Left cardiac atrium (tissue), 4 donors: ENCODE measurements at places on chromosomes 3 and 15.

GRCh38 chr15:67303490-67304363 is 49.1 kb downstream of the IQCH start:
- no peak for DNase-seq

- no peak for DNase-seq
Observed at GRCh38 chr3:136109499-136109898, 86.6 kb downstream of the MSL2 start.

GRCh38 chr15:77416954-77417353 is 3.0 kb downstream of the PEAK1 start:
- DNase-seq: no peak

GRCh38 chr15:48402427-48403177 is 71.4 kb downstream of the DUT start:
- no peak for DNase-seq

- no peak for DNase-seq
Observed at GRCh38 chr15:35362195-35362829, 183.7 kb downstream of the DPH6 start.

GRCh38 chr15:62647202-62647842 is 395.2 kb upstream of the TPM1 start:
- peak; percentile 32 for DNase-seq

- no peak for DNase-seq
Observed at GRCh38 chr3:53629402-53629723, 135.0 kb downstream of the CACNA1D start.

DNA sequence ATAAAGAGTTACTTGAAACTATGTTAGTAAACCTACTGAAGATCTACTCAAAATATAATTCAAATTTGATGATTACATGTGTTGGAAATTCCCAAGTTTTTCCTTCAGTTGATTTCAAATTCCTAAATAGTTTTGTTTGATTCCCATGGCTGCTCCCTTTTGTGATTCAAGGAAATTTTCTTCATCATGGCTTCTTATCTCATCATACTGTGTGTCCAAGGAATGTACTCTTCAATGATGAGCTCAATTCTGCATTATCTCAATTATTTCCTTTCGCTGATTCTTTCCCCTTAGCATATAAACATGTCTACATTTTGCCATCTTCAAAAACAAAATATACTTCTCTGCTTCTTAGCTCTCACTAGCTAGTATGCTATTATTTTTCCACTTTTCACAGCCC is 460.4 kb upstream of the NAALADL2 start:
- DNase-seq: no peak

DNA sequence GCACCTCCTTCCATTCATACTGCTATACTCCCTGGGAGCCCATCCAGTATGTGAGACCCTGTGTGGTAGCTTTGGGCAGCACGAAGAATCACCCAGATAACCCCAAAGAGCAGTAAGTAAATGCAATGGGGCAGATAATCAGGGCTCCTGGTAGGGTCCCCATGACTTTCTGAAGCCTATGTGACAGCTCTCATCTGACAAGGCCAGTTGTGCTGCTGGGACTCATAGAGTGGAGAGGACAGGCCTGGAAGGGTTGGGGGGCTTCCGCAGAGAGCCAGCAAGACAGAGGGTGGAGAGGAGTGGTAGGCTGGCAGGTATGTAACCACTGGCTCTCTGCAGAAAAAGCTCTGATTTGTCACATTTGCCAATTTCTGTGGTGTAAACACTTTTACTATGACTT is 3.2 kb upstream of the SLC6A20 start:
- DNase-seq: no peak

DNA sequence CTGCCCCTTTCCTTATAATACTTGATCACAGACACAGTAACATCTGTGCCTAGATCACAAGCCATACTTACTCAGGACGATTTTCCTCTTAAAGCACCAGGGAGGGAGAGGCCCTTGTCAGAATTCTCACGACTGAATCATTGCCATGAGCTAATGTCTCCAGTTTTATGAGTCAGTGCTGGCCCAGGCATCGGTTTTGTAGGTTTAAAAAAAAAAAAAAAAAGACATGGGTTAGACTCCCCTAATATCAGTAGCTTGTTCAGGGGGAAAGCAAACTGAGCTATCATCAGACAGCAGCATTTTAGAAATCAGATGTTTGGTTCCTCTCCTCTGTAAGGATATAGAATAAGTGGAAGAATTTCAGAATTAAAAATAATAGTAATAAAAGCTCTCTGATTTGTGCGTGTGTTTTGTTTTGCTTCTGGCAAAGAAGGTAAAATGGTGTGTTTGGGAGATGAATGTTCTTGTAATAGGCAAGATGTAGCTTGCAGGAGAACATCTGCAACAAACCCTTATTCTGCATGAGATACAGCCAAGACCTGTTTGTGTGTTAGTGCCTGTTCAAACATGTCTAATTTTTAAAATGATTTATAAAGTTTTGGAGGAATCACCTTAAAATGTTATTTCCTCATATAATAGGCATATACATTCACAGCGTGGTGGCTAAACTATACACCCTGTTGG is 193.6 kb downstream of the TP63 start:
- peak; percentile 24 for DNase-seq

GRCh38 chr3:55307622-55308021 is 179.5 kb downstream of the WNT5A start:
- no peak for DNase-seq

- DNase-seq: no peak
Observed at GRCh38 chr15:82986442-82986780, 401 bp downstream of the RAMAC start.

DNA sequence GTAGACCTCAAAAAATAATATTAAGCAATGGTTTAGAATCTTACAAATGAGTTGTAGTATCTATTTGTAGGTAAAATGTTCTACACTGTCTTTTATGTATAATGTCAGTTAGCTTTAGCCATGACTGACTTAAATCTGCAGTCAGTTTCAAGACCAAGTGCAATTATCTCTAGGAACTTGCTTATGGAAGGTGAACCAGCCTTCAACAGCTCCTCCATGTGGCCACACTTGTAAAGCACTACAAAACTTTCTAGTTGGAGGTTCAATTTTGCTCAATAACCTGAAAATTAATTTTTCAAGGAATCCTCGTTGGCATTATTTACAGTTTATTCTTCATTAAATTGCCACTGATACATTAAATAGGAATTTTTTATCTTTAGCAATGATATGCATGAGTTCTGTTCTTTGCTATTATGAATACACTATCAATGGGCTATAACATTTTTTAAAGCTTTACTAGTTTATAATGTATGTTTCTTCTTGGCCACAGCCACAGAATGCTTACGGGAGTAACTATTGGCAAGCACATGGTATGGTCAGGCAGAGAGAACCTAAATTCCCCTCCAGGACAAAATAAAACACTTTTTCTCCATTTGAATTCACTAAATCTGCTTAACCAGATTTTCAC is 315.3 kb upstream of the UBE2E2 start:
- no peak for DNase-seq

DNA sequence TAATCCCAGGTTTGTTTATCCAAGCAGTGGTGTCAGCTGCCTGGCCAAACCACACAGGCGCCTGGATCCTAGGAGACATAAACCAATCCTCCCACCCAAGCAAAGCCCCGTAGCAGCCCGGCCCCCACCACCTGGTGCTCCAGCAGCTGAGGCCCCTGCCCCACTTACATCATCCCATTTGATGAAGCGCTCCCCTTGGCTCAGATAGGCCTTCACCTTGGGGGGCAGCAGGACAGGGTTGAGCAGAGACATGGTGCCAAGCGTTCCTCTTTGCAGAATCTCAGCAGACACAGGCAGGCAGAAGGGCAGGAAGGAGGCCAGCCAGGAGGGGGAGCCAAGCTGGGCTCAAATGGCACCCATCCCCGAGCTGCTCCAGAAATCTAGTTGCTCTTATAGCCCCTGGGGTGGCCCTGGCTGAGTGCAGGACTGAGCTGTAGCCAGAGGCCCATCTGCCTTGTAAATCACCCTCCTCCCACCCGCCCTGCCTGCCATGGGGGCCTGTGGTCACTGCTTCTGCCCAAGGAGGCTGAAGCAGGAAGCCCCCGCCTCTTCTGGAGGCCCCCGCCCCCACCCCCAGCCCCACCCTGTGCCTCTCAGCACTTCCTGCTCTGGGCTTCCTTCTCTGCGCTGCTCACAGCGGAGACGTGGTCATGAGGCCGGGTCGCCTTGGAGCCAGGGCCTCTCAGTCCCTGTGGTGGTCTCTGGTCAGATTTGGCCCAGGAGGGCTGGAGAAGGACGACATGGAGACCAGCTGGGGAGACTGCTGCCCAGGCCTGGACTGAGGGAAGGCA is at the start of gene PLCB2:
Gene PLCB2 (minus strand): TSS at position 515 of the 791 bp plus-strand sequence. CDS start 263 bp downstream, at position 252.
- DNase-seq: peak; percentile 47

- DNase-seq: peak; percentile 45
Observed at GRCh38 chr3:32500880-32501782, 1.5 kb downstream of the CMTM6 start.

DNA sequence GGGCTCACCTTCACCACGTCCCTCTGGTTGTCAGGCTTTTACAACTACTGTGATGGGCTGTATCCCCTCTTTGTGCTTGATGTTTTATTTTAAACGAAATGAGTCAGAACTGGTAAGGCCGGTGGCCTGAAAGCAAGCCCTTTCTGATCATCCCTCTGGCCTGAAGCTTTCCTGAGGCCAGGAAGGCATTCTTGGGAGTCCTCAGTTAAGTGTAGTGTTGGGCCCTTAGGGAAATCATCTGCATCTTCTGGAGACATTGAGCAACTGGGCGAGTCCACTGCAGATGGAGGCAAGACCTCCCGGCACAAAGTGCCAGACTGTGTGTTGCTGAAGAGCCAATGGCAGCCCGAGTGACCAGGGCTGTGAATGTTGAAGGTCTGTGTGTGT is 33.0 kb upstream of the AMOTL2 start:
- no peak for DNase-seq
